NCI-H82 (cell line): ENCODE measurements at places on chromosomes 1 and 21.
A peak's percentile ranks its signal among the peaks of the same experiment; 100 is the strongest.

GRCh38 chr1:204435381-204435831 lies 23.8 kb upstream of the PPP1R15B start:
- no peak for DNase-seq

DNA sequence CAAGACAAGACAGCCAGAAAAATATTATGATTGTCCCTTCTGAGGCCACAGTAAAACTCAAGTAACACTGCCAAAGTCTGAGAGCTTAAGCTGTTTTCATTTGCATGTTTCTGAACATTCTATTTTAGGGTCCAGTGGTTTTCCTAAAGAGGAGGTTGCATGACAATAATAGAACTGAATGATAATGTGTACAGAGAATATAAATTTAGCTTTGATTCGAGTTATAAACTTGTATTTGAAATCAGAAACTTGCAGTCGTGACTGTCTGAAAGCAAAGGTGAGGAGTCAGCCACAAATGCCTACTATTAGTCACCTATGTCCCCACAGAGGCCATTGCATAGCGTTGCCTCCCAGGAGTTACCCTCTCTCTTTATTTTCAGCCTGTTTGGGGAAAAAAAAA lies 363.1 kb upstream of the ADGRL2 start:
- DNase-seq: no peak

DNA sequence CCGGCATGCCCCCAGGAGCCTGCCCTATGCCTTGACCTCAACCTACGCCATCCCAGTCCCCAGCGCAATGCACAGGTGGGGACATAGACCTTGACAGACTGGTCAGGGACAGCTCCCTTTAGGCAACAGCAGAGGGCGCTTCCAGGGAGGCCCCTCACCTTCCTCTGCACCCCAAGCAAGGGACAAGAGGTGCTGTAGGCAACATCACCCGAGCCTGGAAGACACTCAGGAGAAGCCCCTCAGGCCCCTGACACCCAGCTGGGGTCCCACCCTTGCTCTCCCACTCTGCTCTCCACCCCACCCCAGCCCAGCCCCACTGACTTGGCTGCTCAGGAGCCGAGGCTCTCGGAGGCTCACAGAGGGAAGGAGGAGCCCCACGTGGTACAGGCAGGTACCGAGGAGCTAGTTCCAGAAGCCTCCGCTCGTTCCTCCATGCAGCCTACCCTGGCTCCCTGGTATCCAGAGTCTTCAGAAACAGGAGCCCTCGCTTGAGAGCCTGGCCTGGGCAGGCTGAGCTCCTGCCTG lies 2.4 kb upstream of the WNT3A start:
- peak; percentile 52 for DNase-seq

DNA sequence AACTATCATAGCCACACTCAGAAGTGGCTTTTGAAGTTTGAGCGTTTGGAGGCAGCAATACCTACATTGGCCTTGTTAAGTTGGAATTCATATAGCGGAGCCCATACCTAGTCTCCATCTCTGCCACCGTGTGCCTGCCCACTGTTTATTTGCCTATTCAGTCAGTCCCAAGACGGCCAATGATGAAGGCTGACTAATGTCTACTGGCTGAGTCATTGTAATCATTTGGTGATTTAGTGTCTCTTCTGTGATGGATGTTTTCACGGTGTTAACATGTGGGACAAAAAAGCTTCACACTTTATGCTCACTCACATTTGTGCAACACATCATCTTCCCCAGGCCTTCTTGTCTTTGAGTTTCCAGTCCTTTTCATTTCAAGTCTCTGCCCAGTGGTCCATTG lies 92.6 kb upstream of the PBX1 start:
- DNase-seq: no peak

DNA sequence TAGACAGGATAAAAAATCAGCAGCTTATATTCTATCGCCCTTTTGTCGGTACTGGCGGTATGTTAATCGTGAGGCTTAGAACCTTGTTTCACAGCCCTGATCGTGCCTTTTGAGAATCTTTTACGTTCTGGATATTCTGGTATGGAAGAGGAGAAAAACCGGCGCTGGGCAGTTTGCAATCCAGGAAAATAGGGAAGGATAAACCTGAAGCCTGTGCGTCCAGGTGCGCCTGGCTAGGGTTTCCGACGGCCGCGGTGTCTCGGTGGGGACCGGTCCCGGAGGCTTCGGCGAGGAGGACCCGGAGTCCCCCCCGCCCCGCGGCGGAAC lies 258 bp upstream of the SYPL2 start:
- DNase-seq: no peak

DNA sequence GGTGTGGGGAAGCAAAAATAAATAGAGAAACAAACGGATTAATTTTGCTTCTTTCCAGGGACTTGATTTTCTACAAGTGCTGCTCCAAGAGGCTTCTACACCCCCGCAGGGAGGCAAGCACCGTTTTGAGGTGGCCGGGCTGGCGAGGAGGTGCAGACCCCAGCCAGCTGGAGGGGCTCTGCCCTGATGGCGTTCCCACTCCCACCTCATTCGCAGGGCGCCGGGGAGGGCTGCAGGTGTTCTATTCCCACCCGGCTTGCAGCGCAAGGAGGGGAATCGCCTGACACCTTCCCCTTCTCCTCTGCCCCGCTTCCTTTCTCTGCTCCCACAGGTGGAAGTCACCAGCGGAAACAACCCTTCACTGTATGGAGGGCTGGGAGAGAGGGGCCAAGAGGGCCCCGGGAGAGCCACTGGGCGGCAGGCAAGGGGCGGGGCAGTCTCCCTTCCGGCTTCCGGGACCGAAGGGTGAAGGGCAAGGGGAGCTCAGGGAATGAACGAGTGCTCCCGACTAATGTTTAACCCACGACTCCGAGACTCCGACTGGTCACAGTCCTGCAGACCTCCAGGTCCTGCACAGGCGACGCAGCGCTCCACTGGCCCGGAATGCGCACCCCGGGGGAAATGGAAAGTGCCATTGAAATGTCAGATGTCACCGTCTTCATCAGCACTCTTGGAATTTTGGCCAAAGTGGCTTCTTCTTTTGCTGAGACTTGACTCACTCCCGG lies 29.1 kb downstream of the TEX35 start:
- peak; percentile 60 for DNase-seq

- DNase-seq: no peak
Measured at GRCh38 chr1:110235834-110236682, 25.9 kb downstream of the KCNC4 start.

GRCh38 chr1:89870998-89871397 lies 50.2 kb downstream of the LRRC8D start:
- no peak for DNase-seq

DNA sequence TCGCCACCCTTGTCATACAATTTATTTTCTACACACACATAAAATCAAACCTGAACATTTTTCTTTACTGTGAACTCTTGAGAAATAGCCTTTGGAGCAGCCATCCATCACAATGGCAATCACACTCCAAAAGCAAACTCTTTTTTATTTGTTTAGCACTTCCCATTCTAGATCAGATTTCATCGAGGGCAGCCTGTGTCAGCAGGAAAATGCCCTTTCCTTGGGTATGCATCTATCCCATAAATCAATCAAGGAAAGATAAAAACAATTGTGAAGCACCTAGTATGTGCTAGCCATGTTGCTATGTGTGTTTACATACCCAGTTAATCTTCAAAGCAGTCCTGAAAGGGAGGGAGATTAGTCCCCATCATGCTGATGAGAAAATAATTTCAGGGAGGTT lies 484.1 kb upstream of the USP24 start:
- DNase-seq: peak; percentile 32
